IPS-NIHi11 (cell line): ENCODE measurements at places on chromosomes 7 and 10.

- DNase-seq = no peak
These were observed 991.4 kb downstream of the CCSER2 start for GRCh38 chr10:85319826-85320225.

DNA sequence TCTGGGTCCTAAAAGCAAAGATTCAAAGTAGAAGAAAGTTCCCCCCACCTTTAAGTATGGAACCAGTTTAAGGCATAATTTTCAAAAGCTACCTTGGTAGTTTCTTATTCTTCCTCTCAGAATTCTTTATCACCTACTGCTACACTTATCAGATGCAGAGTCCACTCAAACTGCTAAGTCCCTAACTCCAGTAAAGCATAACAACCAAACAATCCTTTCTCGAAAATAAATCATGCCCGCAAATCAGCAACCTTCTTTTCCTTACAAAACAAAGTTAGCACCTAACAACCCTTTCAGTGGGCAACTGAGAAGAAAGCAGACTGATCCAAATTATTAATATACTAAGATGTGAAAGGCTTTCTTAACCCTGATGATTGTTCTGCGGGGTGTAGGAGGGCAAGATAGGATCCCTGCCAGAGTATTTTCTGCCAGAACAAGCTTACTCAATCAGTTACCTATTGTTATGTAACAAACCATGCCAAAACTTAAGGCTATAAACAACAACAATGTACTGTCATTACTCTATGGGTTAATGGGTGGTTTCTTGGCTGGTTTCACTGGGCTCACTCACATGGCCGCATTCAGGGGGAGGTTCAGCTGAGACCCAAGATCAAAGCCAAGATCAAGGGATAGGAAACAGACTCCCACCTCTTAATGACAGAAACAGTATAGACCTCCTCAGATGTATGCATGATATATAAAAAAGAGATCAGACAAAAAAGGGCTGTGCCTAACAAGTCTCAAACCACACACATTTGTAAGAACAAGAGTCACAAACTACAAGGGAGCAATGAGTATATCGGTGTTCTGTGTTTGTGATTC is 42.0 kb downstream of the CCDC6 start:
- DNase-seq = peak; percentile 16

DNA sequence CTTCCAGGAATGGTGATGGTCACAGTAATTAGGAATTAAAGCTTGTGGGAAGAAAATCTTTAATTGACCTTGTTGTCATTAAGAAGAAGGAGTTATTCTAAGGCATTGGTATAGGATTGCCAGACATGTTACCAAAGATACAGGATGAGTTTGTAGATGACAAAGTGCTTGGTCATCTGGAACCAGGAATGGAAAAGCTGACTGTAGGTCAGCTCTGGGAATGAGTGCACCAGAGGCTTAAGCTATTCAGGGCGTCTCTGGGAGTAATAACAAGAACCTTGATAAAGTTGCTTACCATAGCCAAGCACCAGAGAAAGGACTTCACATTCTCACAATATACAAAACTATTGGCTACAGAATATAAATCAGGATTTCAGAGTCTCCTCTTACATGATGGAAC is 89.0 kb downstream of the PHTF2 start:
- no peak for DNase-seq

- DNase-seq = no peak
These were observed 222.4 kb downstream of the BICC1 start for GRCh38 chr10:58735087-58735486.

GRCh38 chr7:45702751-45703150 is 128.6 kb downstream of the ADCY1 start:
- no peak for DNase-seq

DNA sequence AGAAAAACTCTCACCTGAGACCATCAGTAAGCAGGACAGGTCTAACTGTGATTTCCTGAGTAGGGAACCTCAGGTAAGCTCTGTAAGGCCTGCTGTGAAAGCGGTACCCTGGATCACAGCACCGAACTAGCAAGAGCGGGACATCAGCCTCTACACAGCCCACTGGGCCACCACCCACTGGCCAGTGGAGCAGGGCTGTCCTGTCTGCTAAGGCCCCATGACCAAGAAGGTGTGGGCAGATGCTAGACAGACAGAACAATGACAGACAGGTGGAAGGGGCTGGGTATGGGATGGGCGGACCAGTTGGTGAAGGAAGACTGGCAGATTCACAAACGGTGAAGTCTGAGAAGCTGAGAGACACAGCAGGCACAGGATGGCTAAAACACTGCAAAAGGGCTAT is 79.4 kb upstream of the DDC start:
- DNase-seq = no peak

DNA sequence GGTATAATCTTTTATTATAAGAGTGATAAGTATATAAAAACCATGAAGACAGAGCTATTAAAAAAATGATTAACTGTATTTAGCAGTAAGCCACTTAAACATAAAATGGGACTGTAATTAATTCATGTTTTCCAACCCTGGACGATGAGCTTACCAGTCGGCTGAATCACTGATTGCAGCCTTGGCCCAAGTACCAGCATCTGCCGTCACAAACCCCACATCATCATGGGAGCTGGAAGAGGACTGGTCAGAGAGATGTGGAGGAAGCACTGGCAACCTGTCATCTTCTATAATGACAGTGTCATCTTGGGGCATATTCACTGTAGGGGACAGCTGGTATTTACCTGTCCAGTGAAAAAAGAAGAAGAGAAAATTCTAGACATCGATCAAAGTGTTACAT is 473.6 kb downstream of the PARD3 start:
- no peak for DNase-seq

- no peak for DNase-seq
These were observed 179.0 kb downstream of the NOC3L start for GRCh38 chr10:94183666-94184264.
